ENCODE measurements at places on chromosomes 2 and 18.

DNA sequence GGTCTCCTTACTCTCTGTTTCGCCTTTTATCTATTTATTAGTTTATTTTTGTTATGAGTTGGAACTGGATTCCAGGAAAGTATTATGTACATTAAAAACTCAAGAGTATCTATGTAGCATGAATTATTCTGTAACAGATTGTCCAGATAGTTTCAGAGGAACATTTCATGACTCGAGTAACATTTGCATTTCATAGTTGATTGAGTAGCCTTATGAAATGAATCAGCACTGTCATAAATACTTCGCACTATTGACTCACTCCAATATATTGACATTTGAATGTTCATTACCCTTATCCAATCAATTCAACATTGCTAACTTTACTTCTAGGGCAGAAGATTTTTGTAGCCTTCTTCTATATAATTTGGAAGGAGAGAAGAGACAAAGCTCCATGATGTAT, 11.3 kb upstream of the VRK2 start:
- no peak for DNase-seq

GRCh38 chr2:206443735-206444527, 599 bp downstream of the ADAM23 start:
- DNase-seq = no peak

GRCh38 chr2:217415316-217415715, 555.5 kb upstream of the TNP1 start:
- no peak for DNase-seq

- peak; percentile 60 for DNase-seq
Measured at GRCh38 chr2:168456521-168457189, 583 bp downstream of the CERS6 start.

DNA sequence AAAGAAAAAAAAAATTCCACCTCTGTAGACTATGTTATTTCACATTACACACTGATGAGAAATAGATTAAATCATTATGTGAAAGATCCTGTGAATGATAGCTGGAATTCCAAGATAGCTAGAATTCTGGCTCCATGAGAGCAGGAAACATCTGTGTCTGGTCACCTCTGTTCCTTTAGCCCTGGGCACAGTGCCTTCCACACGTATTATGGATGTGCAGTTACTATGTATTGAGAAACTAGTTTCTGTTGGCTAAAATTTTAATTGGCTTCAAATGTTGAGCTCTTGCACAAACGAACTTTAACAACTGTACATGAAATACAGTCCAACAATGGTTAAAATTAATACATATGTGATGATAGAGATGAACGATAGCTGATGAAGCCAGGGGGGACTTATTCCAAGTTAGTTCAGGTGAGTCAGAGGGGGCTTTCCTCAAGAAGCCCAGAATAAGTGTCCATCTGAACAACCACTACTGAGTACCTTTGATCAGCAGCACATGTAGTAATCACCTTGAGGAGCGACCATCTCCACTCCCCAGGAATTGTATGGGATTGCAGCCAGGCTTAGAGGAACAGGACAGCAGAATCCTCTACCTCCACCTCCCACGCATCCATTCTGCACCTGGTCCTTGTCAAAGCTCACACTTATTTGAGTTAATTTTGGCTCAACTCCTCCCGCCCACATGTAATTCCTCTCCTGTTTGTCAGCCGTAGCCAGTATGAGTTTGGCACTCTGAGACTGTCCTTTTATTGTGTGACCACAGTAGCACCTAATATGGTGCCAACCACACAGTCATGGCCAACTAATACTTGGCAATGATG, 68.6 kb downstream of the NABP1 start:
- DNase-seq = no peak

- DNase-seq = peak; percentile 69
Measured at GRCh38 chr2:70094978-70095719, 7.9 kb downstream of the PCBP1 start.

DNA sequence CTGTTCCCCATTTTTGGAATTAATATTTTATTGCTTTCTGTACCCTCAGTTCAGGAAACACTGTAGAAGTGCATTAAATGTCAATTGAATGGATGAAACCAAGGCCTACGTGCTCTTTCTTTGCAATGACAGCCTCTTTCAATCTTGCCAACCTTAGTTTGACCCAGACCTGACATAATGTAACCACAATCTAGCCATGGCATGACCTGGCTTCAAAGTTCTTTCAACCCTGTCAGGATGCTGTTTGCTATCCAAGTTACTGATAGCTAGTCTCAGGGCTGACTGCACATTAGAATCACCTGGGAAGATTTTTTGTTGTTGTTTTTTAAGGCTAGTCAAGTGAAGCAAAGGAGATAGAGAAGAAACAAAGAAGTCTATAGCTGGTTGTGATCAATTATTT, 190.9 kb upstream of the PKDCC start:
- no peak for DNase-seq

DNA sequence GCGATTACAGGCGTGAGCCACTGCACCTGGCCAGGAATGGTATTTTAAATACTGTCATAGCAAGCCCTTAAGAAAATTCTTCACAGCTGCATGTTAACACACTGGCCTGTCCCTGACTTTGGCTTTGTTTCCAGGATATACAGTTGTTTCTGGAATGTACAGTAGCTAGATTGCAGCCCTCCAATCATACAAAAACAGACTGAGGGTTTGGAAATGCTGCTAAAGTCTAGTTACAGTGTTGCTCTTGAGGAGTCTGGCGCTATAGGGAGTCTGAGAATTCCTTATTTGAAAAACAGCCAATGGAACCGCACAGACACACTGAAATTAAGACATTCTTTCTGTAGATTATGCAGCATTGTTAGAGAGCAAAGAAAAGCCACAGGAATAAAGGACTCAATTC, 37.7 kb downstream of the STON1 start:
- DNase-seq = no peak

GRCh38 chr2:239593455-239593854, 192.6 kb upstream of the HDAC4 start:
- DNase-seq = no peak

- no peak for DNase-seq
Measured at GRCh38 chr2:42840760-42841159, 48.4 kb upstream of the HAAO start.

Data from DND-41 (cell line).